Neural crest cell (in vitro differentiated cells): ENCODE measurements at places on chromosomes 11 and 22.

- no peak for DNase-seq
Observed at GRCh38 chr11:92845805-92846204, 123.6 kb upstream of the MTNR1B start.

GRCh38 chr11:64996710-64997380 is at the start of gene BATF2:
Gene BATF2, minus strand, starts transcription at chr11:64996971. Its CDS starts 57 bp downstream, at chr11:64996914.
- DNase-seq: peak; percentile 45

GRCh38 chr11:57586711-57587245 is 10.7 kb upstream of the SERPING1 start:
- no peak for DNase-seq

DNA sequence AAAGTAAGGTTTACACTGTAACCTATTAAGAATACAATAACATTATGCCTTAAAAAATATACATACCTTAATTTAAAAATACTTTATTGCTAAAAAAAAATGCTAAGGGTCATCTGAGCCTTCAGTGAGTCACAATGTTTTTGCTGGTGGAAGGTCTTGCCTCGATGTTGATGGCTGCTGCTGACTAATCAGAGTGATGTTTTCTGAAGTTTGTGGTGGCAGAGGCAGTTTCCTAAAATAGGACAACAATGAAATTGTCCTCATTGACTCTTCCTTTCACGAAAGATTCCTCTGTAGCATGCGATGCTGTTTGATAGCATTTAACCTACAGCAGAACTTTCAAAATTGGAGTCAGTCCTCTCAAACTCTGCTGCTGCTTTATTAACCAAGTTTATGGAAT is 97.6 kb downstream of the FAT3 start:
- DNase-seq: no peak
